ENCODE measurements at places on chromosomes 3 and 15. TPM values are rescaled to one million over a fixed set of nuclear protein-coding genes. Genes with fewer than 3 reads are reported as not detected.

GRCh38 chr15:35136321-35137189, 51.5 kb upstream of the NANOGP8 start:
- no peaks in the 10 kb centered on the region for H3K36me3 ChIP-seq
- peaks cover 2% of the 10 kb centered on the region for H3K4me1 ChIP-seq
- H3K27ac ChIP-seq, result no peak overlapping the region
- no peak overlapping the region for H3K4me3 ChIP-seq

DNA sequence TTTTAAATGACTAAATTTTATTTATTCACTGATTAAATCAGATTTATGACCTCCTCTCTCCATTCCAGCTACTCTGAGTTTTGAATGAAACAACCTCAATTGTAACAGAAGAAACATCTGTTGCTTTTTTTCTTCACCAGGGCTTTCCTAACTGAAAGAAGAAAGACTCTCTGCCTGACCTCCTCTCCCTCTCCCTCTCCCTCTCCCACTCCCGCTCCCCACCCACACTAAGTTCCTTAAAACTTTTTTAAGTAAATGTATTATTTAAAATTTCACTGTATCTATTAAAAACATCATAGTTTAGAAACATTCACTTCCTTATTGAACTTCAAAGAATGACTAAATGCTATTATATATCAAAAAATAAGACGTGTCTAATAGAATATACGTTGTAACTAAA, 122.0 kb downstream of the TFDP2 start:
- peak overlapping the region; percentile 88 for H3K4me3 ChIP-seq
- peak overlapping the region; percentile 91 for H3K27ac ChIP-seq
- no peaks in the 10 kb centered on the region for H3K27me3 ChIP-seq
- H3K36me3 ChIP-seq, result peaks cover 18% of the 10 kb centered on the region
- peaks cover 27% of the 10 kb centered on the region for H3K4me1 ChIP-seq

- peaks cover 10% of the 10 kb centered on the region for H3K4me1 ChIP-seq
- H3K36me3 ChIP-seq, result peaks cover 11% of the 10 kb centered on the region
- no peak overlapping the region for H3K27ac ChIP-seq
- no peaks in the 10 kb centered on the region for H3K27me3 ChIP-seq
- H3K4me3 ChIP-seq, result no peak overlapping the region
Measured at GRCh38 chr3:68997887-68998286, 15.6 kb downstream of the EOGT start.

DNA sequence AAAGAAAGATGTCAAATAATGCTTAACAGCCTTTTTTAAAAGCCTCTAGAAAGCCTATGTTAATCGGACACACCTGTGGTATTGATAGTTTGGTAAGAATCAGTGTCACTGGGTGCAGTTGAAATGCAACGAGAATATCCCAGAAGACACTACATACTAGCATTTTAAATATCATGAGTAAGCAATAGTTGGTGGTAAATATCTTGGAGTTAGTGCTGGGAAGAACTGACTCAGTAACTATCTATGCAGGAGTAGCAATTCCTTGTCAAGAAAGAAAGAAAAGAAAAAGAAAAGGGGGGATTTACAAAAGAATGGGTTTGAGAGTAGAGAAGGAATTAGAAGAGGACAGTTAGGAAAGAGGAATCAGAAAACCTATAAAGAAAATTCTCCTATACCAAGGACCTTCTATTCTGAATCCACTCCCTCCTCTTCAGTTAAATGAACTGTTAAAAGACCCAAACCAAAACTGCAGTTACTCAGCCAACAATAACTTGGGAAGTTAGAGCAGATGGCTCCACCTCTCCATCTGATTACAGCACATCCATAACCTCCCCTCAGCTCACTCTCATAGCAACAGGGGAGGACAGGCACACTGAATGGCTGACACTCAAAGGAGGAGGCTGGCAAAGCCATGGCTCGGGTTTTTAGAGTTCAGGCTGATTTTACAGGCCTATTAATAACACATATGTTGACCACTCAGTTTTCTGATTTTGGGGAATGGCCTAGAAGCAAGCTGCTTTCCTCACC, 207.6 kb upstream of the MDFIC2 start:
- peaks cover 11% of the 10 kb centered on the region for H3K4me1 ChIP-seq
- no peak overlapping the region for H3K27ac ChIP-seq
- H3K27me3 ChIP-seq, result peaks cover 4% of the 10 kb centered on the region
- H3K36me3 ChIP-seq, result no peaks in the 10 kb centered on the region
- no peak for DNase-seq

DNA sequence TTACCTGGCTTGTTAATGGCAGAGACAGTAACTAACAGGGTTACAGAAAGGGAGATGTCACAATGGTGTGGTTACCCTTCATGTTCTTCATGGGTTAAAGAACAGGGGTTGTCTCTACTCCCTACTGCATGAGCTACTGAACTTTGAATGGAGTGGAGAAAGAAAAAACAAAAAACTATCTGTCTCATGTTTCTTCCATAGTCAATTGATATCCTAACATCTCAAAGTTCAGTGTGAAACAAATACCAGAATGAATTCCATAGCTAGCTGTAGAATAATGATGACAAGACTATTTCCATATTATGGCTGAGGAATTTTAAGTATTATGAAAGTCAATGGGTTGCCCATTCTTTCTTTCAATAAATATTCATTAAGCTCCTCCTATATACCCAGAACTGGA, 161.3 kb upstream of the LPP start:
- peaks cover 12% of the 10 kb centered on the region for H3K4me1 ChIP-seq
- H3K27ac ChIP-seq, result no peak overlapping the region
- no peak for DNase-seq
- H3K4me3 ChIP-seq, result no peak overlapping the region
- H3K27me3 ChIP-seq, result peaks cover 21% of the 10 kb centered on the region

DNA sequence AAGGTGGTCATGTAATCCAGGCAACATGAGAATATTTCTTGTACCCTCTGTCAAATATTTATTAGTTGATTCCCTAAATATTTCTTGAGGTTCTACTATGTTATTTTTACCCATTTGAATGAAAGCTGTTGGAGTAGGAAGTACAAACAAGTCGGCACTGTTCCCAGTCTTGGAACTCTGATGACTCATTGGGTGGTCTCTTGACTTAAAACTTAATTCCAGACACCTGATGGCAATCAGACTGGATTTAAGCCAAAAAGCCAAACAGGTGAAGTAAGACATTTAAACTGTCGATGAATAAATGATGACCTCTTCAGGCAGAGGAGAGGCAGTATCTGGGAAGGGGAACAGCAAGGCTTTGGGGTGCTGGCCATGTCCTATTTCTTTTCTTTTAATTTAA, 22.8 kb downstream of the C2CD4A start:
- no peaks in the 10 kb centered on the region for H3K27me3 ChIP-seq
- DNase-seq, result no peak
- H3K4me3 ChIP-seq, result no peak overlapping the region
- peaks cover 13% of the 10 kb centered on the region for H3K4me1 ChIP-seq

DNA sequence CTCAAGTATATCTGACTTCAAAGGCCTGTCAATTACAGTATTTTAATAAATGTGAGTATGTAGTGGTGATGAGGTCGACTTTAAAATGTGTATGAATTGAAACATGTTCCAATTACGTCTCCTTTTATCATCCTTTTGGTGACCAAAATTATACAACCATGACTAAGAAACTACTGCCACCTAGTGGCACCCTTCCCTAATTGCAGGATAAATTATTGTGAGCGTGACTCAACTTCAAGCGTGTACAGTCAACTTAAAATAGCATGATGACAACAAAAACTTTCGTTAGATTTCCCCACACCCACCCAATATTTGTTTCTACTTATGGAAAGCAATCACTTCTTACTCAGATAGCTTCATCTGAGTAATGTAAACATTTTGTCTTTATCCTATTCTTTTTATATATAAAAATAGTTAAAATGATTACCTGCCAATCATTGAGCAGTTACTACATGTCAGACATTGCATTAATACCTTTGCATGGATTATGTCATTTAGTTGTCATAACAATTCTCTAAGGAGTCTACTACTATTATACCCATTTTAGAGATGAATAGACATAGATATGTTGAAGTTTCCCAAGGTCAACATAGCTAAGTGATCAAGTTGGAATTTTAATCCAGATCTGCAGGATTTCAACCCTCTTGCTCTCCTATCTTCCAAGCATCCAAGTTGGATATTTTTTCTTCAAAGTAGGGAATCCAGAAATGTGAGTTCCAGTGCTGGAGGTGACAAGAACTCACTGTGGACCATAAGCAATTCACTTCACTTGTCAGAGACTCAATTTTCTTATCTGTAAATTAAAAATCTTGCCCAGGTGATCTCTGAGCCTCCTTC, 106.0 kb downstream of the MEX3B start:
- no peak overlapping the region for H3K4me3 ChIP-seq
- peaks cover 6% of the 10 kb centered on the region for H3K4me1 ChIP-seq
- no peaks in the 10 kb centered on the region for H3K27me3 ChIP-seq
- H3K27ac ChIP-seq, result no peak overlapping the region
- DNase-seq, result no peak
- peaks cover 1% of the 10 kb centered on the region for H3K36me3 ChIP-seq

GRCh38 chr3:125003369-125003853, 52.4 kb downstream of the HEG1 start:
- H3K4me1 ChIP-seq, result peaks cover 35% of the 10 kb centered on the region
- H3K27ac ChIP-seq, result peak overlapping the region; percentile 87
- peaks cover 2% of the 10 kb centered on the region for H3K36me3 ChIP-seq

DNA sequence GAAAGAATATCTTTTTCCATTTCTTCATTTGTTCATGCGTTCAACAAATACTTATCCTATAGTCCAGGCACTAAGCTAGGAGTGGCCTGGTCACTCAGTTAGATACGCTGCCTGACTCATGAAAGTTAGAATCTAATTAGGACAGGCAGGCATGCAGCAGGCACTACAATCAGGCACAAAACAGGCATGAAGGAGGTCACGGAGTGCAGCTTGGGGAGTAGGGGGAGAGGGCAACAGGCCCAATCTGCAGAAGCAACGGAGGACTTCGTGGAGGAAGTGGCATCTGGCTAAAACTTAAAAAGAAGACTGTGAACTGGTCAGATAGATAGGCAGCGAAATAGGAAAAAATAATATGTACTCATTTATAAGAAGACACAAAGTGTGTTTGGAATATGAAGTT, 420.9 kb downstream of the MAGI1 start:
- H3K4me1 ChIP-seq, result peaks cover 14% of the 10 kb centered on the region
- no peaks in the 10 kb centered on the region for H3K27me3 ChIP-seq
- DNase-seq, result no peak

GRCh38 chr3:125098611-125099291, 43.0 kb upstream of the HEG1 start:
- no peaks in the 10 kb centered on the region for H3K4me1 ChIP-seq
- no peaks in the 10 kb centered on the region for H3K27me3 ChIP-seq
- no peak for DNase-seq
- H3K27ac ChIP-seq, result no peak overlapping the region
- H3K4me3 ChIP-seq, result no peak overlapping the region

DNA sequence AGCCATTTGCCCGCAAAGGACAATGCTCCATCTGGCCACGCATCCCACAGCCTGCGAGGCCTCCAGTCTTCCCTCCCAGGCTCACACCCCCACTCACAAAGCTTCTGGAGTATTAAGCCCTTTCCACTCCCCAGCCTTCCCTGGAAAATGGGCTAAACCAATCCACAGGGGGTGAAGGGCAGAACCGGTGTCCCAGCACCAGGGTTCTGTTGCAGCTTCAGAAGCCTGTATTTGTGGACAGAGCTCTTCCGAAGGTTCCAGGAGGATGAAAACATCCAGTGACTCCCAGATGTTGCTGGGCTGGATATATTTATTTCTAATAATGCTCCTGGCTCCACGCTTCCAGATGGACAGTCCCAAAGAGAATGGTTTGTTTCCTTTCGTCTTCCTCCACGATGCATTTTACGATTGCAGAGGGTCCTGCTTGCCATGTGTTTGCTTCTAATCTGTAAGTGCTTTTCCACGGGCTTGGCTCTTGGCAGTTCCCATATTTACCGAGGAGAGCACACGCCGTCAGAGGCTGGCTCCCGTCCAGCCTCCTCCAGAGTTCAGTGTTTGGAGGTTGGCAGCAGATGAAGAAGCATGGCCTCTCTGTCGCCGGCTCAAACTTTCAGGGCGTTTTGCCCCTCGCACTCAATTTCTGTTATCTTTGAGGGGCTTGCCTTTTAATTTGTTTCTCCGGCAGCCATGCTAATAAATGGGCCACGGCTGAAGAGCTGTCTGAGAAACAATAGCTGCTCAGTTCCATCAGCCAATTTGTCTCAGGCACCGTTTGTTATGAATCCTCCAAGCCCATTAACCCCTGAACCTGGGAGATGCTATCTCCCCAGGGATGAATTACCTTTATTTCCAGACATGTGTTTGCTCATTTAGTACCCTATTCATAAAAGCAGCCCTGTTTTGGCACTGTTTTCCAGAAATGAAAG, 367.9 kb upstream of the PROK2 start:
- H3K27me3 ChIP-seq, result peaks cover 7% of the 10 kb centered on the region
- no peak for DNase-seq
- peak overlapping the region; percentile 58 for H3K27ac ChIP-seq

DNA sequence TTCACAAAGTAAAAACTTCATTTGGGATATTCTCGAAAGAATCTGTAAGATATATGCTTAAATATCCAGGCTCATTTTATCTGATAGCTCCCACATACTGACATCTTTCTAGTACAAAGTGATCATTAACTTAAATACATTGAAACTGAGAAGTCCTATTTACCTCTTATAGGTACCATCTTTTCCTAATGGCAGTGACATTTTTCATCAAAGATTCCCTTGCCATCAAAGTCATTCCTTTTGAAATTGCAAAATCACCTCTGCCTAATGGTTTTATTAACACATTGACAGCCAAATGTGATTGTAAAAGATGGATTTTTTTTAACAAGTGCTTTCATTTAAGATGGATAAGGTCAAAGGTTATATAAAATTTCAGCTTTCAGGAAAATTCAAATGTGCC, 346.6 kb downstream of the MFSD1 start:
- H3K27ac ChIP-seq, result no peak overlapping the region
- no peak for DNase-seq
- H3K36me3 ChIP-seq, result no peaks in the 10 kb centered on the region
- peaks cover 6% of the 10 kb centered on the region for H3K4me1 ChIP-seq
- peaks cover 35% of the 10 kb centered on the region for H3K27me3 ChIP-seq

GRCh38 chr3:27208961-27209616, 160.1 kb downstream of the NEK10 start:
- H3K27ac ChIP-seq, result no peak overlapping the region
- no peaks in the 10 kb centered on the region for H3K36me3 ChIP-seq
- DNase-seq, result no peak
- no peaks in the 10 kb centered on the region for H3K27me3 ChIP-seq

DNA sequence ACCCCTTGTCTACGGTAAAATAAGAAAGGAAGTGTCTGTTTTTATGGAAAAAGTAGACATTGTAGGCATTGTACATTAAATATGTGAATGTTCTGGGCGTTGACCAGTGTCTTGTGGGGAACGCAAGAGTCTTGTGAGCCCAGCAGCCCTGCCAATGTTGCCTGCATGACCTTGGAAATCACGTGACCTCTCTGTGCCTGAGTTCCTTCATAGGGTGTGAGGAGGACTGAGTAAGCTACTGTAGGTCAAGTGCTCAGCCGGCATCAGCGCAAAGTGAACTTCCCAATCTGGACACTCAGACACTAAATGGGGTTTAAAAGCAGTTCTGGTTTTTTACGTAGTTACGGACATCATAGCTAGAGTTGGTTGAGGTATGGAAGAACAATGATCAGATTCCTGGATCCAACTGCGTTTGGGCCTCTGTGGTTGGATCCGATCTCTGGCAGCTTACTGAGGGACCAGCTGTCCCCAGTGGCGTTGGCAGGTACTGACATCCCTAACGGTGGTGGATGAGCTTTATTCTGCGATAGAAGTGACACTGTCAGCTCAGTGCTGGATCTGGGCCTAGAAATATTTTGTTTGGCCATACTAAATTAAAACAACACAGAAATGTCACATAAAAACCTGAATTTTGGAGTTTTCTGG, 63.8 kb downstream of the SPSB4 start:
- no peak overlapping the region for H3K4me3 ChIP-seq
- no peaks in the 10 kb centered on the region for H3K4me1 ChIP-seq
- no peak overlapping the region for H3K27ac ChIP-seq
- no peaks in the 10 kb centered on the region for H3K27me3 ChIP-seq

Gene PLXNB1
- total RNA-seq, result 543 TPM

Gene SLC2A2
- total RNA-seq, result 1.5 TPM

Gene ALDH1L1
- total RNA-seq, result 4.7 TPM

Gene GOLGA8N
- 0.69 TPM for total RNA-seq

Gene UQCC5
- 18.9 TPM for total RNA-seq

All from progenitor cell of endocrine pancreas (in vitro differentiated cells).